ENCODE measurements at places on chromosomes 5 and 9. TPM values are rescaled to one million over a fixed set of nuclear protein-coding genes. Genes with fewer than 3 reads are reported as not detected.

ANGPTL2 gene
- not detected for total RNA-seq

HK3 gene
- 0.27 TPM for total RNA-seq

IFNA7 gene
- not detected for total RNA-seq

GPR21 gene
- 0.23 TPM for total RNA-seq

ZDHHC12 gene
- total RNA-seq, result 59.9 TPM

PCDHA10 gene
- not detected for total RNA-seq

GDA gene
- total RNA-seq, result not detected

GRCh38 chr9:79353856-79354520 is 217.8 kb upstream of the TLE4 start:
- DNase-seq, result no peak

DNA sequence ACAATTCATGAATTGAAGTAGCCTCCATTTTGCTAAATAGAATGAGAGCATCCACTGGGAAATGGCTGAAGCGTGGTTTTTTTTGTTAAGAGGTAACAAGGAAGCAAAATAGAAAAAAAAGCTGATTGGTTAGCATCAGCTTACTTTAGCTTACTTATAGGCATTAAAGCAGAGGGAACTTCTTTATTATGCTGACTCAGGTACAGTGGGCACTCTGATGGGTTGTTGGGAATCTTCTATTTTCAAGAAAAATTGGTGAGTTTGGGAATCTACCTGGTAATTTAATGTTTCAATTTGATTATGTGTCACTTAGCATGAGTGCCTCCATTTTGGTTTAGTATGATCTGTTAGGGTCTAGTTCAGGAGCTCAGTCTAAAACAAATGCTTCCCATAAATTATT is 289.6 kb downstream of the ANXA1 start:
- no peak for DNase-seq

DNA sequence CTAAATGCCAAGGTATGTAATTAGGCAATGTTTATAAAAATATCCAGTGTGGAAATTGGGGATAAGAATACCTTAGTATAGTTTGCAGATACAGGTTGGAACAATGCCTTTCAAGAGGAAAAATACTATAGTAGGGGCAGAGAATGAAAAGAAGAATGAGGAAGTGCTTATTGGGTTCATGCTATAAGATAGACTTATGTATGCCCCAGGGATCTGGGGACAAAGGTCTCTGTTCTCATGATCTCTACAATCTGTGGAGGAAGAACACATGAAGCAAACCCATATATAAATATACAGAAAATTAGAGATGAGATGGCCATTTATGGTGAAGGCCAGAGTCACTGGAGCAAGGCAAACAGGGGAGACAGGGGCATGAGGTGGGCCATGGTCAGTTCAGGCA is 106.5 kb upstream of the DAB2 start:
- DNase-seq, result no peak

DNA sequence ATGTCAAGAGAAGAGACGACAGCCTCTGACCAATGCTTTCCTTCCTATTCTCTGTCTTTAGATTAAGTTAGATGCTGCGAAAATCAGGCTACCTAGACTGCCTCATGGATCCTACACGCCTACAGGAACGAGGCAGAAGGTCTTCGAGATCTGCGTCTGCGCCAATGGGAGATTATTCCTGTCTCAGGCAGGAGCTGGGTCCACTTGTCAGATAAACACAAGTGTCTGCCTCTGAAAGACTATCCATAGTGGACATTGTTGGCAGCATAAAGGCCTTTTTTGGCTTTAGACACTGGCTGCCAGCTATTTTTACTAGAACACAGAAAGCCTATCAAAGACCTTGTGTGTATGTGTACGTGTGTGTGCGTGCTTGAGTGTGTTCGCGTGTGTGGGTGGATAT is 90.9 kb upstream of the PPP1R2B start:
- no peak for DNase-seq

DNA sequence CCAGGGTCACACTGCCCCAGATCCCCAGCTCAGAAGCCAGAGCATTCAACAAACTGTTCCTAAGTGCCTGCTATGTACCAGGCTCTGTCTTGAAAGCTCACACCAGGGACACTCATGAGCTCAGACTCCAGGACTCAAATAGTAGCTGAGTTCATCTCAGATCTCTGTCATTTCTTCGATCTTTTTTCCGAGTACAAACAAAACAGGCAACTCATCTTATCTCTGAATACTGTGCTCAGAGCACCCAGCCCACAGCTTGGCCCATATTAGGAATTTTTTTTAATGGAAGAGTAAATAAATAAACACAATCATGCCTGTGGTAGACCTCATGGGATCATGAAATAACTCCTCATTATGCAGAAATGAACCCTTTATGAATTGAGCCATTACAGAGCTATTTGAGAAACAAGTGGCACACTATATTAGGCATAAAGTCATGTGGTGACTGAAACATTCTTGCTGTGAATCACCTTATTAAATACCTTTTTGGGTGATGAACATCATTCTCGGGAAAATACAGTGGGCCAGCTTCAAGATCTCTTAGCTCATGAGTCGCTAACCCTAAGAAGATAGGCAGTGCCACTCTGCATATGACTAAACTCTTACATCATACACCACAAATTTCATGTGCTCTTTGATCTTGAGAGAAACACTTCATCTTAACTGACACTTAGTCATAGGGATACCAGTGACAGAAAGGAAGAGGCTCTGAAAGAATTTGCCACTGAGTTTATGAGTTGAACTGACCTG is 9.9 kb downstream of the SH3RF2 start:
- no peak for DNase-seq

DNA sequence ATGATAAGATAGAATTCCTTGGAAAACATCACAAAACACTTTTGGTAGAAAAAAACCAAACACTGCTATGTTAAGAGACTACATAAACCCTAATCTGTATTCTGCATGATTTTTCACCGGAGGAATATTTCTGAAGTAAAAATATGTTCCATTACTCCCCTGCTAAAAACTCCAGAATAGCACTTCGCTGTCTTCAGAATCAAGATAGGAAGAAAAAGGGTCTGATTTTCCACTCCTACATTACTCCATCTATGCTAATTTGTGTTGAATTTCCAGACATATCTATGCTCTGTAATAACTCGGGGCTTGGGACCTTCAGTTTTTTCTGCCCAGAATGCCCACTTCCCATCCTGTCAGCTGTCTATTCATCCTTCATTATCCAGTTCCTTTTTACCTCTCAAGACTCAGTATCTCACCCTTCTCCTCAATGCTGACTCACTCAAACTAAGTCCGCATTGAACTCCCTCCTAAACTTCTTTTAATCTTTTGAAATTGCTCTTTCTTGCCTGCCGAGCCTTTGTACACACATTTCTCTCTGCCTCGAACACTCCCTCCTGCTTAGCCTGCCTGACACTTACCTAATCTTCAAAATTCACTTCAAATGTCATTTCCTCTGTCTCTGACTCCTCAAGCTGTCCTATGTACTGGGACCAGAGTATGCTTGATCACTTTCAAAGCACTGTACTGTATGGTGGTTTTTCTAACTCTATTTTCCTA is 171.0 kb downstream of the ARRDC3 start:
- no peak for DNase-seq

- no peak for DNase-seq
Observed at GRCh38 chr9:113973963-113974413, 97.9 kb downstream of the ZNF618 start.

- DNase-seq, result no peak
Observed at GRCh38 chr9:131227959-131228460, 48.3 kb downstream of the FAM78A start.

- DNase-seq, result no peak
Observed at GRCh38 chr9:123257276-123257675, 11.1 kb downstream of the STRBP start.

Measured in activated naive CD4-positive, alpha-beta T cell treated with anti-CD3 and anti-CD28 coated beads, Interleukin-2, amount 50 U/mL, for 72 hours (primary cell).